ENCODE measurements at places on chromosomes 1 and 21.

DNA sequence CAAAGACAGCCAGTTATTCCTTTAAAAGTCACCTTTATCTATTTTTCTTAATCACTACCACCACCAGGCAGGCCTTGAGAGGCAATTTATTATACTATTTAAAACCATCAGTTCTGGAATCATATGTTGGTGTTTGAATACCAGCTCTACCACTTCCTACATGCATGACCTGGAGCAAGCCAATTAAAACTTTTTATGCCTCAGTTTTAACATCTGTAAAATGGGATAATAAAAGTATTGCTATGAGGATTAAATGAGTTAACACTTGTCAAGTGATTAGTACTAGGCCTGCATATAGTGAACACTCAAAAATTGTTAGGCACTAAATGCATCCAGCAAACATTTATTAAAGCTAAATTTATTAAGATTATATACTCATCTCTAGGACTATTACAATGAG is 49.2 kb upstream of the ADORA3 start:
- DNase-seq: no peak

DNA sequence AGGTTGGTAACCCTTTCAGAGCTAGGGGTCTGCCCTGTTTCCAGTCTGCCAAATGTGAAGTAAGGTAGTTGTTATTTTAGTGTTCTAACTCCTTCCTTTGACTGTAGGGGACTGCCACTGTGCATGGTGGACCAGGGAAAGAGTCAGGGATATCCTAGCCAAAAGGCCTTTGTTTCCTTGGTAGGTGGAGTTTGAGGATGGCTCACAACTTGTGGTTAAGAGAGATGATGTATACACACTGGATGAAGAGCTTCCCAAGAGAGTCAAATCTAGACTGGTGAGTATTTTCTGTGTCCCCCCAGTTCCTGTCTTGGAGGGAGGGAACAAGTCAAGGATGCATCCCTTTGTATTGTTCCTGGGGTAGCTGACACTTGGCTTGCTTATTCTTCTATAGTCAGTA is 3.5 kb upstream of the ST3GAL3 start:
- DNase-seq: no peak

GRCh38 chr1:1344655-1345361 is 4.4 kb downstream of the DVL1 start:
- no peak for DNase-seq

- DNase-seq: no peak
Observed at GRCh38 chr1:234624724-234625117, 14.7 kb upstream of the IRF2BP2 start.

DNA sequence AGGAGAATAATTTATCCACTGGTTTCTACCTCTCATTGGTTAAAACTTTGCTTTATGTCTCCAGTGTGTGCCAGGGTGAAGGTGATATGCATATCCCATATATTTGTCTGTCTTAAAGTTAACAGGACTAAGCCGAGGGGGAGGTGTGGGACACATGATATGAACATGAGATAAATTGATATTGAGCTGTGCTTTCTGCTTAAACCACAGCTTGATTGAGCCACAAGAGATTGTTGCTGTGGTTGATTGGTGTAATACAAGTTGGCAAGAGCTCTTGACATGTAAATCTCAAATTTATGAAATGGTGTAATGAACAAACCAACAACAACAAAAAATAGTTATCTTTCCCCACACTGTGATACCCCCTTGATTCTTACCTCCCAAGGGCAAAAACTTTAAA is 1295.5 kb upstream of the NCAM2 start:
- DNase-seq: no peak

- DNase-seq: no peak
Observed at GRCh38 chr1:147669469-147670318, 630 bp downstream of the ACP6 start.

GRCh38 chr1:232722626-232723025 is 82.6 kb upstream of the MAP10 start:
- no peak for DNase-seq

DNA sequence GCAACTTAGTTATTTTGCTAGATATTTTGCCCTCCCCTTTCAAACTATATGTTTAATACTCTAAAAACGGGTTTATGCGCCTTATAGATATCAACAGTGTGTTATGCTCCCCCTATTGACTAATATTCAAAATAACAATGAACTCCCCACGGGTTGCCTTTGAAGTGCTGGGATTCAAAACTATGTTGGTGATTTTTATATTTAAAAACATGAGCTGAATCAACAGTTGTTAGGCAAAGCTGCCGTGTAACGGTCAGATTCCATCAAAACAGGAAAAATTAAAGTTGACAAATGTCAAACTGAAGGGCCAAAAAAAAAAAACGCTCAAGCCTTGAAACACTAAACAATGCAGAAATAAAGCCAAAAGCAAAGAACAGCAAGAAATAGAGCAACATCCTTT is 2.5 kb downstream of the TGFBR3 start:
- no peak for DNase-seq

DNA sequence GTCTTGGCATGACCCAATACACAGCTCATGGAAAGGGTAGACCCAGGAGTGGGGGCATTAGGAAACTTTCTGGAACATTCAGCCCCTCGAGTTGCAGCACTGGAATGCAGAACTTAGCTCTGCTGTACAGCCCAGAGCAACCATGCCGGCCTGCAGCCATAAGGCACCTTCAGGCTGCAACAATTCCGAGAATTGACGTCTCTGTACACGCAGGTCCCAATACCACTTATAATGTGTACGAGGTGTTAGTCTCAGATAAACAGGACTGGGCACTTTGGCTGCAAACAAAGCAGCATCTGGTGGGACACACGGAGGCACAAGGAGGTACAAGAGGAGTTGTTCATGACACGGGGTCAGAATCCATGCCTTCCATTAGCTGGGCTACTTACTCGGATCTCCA is 7.9 kb downstream of the CBR1 start:
- no peak for DNase-seq

DNA sequence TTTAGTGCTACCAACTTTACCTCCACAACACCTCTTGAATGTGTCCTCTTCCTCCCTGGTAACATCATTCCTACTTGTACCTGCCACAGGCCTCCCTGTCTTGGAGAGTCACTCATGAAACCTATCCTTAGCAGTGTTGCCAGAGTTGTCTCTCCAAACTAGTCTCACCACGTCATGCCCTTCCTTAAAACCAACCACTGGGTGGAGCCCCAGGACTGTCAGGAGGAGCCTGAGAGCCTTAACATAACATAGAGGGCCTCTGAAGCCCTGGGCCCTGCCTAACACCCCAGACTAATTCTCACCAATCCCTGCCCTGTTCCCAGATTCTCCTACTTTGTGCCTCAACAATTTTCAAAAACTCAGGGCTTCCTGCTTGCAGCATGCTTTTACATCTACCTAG is 65.3 kb downstream of the ZNF697 start:
- DNase-seq: peak; percentile 68

GRCh38 chr1:212256369-212256768 is 28.8 kb upstream of the PPP2R5A start:
- no peak for DNase-seq

GRCh38 chr1:169250795-169251194 is 116.8 kb downstream of the NME7 start:
- DNase-seq: no peak

DNA sequence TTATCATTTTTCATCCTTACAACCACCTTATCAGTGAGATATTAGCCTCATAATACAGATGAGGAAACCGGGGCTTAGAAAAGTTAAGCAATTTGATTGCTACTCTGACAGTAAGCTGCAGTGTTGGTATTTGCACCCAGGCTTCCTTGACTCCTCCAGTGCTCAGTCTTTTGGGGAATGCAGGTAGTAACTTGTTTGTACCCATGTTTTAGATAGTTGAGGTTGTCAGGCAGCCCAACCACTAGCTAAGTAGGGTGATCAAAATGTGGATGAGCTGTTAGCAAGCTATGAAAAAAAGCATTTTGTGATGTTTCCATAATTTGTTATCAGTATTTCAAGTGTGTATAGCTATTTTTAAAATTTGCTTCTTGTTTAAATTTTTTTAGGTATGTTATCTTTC is 80.8 kb downstream of the SASS6 start:
- no peak for DNase-seq

DNA sequence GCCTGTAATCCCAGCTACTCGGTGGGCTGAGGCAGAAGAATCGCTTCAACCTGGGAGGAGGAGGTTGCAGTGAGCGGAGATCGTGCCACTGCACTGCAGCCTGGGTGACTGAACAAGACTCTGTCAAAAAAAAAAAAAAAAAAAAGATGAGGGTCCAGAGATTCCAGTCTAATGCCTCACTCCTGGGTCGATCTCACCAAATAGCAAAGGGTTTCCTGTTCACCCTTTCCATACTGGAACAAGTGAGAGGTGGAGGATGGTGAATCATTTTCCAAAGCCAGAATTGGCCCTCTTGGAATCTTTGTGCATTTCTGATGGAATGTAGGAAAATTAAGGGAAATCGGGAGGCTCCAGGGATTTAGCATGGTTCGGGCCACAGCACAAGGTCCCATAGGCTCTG is 58.1 kb upstream of the ZNF648 start:
- no peak for DNase-seq

DNA sequence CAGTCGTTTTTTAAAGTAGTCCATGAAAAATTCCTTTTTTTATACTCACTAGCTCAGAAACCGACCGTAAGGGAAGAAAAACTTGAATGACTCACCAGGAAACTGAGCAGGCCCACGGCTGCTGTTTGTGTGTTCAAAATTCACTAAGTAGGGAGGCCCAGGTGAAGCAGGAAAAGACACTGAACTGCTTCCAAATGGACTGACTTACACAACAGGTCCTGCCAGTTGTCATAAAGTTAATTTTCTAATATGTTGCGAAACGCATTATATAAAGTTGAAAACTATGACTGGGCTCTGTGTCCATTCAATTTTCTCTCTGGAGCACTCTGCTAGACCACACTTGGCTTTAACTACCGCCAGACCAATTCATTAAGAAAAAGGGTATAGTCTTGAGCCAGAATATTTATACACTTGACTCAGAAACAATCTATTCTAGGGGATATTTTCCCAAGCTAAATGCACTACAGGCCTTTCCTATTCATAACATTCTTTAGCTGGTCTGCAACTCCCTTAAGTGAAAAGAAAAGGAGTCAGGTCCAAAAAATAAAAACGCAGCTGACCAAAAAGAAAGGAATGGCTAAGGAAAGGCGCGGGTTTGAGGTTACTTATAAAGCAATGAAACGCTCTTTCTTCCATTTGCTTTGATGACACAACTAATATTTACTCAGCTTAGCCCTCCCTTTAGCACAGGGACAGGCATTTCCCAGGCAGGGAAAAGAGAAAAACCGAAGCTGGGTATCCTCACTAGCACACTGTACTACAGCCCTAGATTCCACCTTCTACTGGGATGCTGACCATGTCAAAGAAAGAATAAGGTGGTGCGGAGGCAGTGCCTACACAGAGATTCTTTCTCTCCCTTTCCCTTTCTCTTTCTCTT is 306.3 kb upstream of the ESRRG start:
- no peak for DNase-seq

GRCh38 chr1:52532731-52533327 is 20.1 kb downstream of the TUT4 start:
- no peak for DNase-seq

- DNase-seq: peak; percentile 80
Observed at GRCh38 chr1:234154320-234155251, 218.7 kb upstream of the COA6 start.

DNA sequence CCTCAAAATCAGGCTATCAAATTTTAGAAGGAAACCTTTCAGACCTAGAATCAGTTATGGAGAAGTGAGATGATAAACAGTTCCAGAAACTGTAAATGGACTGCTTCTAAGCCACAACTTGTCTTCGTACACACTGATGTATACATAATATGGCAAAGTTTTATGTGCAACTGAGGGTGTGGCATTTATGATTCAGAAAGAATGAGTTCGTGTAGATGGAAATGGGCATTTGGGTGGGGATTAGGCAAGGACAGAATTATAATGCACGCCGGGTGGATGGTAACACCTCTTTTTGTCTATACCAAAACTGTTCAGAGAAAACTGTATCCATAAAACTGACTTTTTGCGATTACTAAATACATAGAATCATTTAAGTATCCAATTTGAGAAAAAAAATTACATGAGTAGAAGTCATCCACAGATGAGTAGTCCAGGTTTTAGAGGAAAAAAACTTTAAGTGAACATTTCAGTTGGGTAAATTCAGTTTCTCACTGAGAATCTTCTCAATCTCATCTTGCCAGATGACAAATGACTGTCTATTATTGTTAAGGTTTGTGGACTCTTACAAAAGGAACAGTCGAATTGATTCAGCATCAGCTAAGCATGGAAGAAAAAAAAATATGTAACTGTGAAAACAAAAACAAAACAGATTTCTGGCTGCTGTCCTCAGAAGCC is 22.5 kb downstream of the ERRFI1 start:
- DNase-seq: no peak

- no peak for DNase-seq
Observed at GRCh38 chr1:240562111-240562590, 49.8 kb downstream of the GREM2 start.

- DNase-seq: no peak
Observed at GRCh38 chr1:64183395-64184002, 19.9 kb upstream of the UBE2U start.

GRCh38 chr1:172499636-172500141 is 33.3 kb upstream of the SUCO start:
- DNase-seq: no peak

DNA sequence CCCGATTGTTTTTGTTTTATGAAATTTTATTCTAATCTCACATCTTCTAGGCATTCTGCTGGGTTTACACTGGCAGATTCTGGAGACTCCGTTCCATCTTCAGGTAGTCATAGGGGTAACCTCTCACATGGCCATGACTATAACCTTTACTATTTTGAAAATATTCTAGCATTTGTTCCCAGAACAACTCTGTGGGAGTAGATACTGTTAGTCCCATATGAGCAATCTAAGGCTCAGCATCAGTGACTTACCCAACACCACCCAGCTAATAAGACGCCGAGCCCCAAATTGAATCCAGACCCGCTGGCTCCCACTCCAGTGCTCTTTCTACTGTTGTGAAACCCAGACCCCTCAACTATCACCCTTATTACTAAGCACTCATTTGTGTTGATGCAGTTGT is 9.8 kb downstream of the ADAMTS4 start:
- no peak for DNase-seq

DNA sequence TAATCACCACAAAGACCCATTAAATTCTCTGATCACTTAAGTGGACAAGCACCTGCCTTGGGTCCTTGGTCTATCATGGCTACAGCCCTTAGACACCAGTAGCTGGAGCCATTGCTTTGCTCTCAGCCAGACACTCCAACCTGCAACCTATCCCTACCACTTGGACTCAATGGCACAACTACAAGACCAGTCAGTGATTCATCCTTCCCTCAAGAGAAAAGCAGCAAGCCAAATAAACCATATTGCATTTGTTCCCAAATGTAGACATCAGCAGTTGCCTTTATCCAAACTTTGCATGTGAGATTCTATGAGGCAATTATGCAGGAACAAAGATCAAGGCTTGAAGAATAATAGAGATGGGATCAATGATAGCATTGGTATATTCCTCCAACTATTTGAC is 263.4 kb downstream of the HHIPL2 start:
- DNase-seq: no peak

All from COR-L47 (cell line).